ENCODE measurements at places on chromosomes 7 and 10.

- DNase-seq: no peak
Observed at GRCh38 chr7:77258014-77258413, 58.4 kb upstream of the FGL2 start.

DNA sequence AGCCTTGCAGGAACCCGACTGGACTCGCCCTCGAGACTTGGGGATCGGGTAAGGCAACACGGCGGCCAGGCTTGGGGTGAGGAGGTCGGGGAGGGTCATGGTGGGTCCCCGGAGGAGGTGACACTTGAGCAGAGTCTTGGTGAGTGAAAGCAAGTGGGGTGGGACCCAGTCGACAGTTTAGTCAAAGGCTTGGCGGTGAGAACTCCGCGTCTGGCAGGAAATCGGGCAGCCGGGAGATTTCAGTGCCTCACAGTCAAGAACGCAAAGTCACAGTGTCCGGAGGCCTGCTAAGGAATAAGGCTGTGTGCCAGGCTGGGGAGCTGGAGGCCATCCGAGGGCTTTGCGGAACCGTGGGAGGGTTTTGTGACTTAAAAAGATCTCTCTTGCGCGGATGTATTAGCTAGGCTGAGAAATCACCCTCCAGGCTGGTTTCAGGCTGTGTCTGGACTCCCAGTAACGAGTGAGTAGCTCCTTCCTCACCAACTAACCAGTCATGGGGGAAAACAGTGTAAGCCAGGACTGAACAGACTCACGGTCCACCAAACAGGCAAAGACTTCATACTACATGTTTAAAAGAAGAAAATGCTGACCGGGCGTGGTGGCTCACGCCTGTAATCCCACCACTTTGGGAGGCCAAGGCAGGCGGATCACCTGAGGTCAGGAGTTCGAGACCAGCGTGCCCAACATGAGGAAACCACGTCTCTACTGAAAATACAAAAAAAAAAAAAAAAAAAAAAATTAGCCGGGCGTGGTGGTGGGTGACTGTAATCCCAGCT lies 613 bp downstream of the AP5Z1 start:
- DNase-seq: no peak

- DNase-seq: no peak
Observed at GRCh38 chr7:132738254-132738653, 162.0 kb upstream of the PLXNA4 start.

DNA sequence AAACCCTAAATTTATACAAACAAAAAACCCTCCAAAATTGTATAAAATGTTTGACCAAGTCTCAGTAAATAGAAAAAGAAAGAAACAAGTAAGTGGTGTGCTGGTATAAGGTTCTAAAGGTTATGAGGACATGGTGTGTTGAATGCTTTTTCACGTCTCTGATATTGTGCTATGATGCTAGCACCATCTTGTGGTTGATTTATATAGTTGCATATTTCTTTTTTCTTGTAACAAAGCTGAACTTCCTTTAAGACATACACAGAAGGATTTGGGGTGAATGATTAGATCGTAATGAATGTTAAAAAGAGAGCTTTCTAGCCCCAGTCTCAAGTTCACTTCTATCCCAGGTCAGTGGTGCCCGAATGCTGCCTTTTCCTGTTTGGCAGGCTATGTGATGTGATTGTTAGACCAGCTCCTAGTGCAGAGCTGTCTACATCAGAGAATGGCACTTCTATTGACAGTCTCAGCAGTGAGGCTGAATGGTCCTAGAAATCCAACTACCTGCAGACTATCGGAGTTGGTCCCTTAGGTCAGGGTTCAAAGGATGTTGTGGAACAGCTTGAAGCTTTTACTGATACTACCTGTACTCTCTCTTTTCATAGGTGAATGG lies 25.0 kb downstream of the VTI1A start:
- no peak for DNase-seq

DNA sequence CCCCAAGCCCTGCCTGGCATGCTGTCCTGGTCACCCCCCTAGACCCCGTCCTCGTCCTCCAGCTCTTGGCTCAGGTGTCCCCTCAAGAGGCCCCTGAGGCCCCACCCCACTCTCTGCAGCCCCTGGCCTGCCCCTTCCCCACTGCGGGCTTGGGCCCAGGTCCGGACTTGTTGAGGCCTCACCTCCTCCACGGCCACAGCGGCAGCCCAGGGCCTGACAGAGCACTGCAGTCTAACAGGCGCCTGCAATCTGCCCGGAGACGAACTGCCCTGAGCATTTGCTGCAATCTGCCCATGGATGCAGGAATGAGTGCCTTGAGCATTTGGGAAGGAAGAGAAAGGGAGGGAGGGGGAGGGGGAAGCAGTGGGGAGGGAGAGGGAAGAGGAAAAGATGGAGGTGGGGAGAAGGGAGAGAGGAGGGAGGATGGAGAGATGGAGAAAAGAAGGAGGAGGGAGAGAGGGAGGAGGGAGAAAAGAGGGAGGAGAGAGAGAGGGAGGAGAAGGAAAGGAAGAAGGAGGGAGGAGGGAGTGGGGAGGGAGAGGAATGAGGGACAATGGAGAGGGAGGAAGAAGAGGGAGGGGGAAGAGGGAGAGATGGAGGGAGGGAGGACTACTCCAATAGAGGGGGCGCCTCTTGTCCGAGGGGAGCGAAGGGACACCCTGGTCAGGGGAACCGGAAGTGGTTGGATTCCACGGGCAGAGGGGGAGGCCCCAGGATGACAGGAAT lies 73.9 kb downstream of the PDGFA start:
- DNase-seq: no peak

- DNase-seq: no peak
Observed at GRCh38 chr10:55078121-55078520, 277.1 kb upstream of the PCDH15 start.

DNA sequence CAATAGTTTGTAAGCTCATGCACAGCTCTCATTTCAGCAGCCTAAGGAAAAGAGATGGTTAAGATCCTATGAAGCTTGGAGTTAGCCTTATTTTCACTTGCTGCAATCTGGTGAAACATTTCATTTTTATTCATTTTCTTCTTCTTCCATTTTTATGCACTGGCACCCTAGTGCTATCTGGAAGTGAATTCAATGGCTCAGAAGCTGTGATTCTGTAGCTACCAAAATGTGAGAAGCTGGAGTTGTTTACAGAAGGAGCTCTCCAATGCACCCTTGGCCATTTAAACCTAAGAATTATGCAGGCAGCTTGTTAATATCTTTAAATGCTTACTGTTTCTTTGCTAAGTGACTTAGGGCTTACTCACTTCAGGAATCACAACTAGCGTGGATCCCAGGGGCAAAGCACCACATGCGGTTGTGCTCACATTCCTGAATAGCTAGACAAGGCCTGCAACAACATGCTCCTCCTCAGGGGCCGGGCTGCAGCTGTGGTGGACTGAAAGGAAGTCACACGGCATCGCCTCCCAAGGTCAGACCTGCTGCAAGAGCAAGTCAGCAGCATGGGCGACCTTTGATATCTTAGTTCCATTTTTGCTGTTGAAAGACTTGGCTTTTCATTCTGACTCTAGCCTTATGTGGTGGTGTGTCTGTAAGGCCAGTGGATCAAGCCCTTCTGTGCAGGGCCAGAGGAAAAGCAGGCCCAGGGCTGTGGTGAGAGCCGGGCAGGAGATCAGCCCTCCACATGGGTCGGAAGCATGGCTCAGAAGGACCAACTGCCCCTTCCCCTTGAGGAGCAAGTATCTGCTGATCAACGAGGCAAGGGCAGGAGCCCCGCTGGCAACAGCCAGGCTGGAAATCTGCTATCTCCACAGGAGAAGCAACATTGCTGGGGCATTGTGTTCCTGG lies 91.9 kb upstream of the MBL2 start:
- no peak for DNase-seq

- no peak for DNase-seq
Observed at GRCh38 chr10:130954326-130954905, 357.1 kb downstream of the TCERG1L start.

DNA sequence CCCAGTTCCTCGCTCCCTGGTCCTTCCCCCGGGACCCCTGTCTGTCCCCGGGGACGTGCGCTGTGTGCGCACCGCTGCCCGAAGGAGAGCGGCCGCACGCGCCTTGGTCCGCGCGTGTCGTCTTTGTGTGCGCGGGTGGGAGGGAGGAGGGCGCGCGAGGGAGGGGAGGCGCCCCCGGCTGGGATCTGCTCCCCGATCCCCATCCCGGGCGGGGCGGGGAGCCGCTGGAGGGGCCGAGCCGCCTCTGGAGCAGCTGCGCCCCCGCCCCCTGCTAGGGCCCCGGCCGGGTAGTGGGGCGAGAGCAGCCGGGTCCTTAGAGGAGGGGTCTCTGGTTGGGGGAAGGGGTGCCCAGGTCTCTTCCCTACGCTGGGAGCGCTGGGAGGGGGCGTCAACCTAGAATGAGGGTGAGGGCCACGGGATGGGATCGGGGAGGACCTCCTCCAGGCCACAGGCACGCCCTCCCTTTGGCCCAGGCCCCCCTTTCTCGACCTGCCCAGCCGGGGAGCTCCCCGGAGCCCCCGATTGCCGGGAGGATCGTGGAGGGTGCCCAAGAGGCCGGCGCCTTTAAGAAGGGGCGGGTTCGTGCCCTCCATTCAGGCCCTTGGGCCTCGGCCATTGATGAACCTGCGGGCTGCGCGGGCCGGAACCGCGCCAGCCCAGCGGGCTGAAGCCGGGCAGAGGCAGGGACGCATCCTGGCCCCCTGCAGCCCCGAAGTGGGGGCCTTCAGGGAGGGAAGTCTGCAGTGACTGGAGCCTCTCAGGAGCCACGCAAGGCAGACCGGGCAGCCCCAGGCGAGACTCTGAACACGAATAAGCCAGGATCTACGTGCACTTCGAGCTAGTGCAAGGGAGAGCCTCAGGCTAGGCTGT lies 678 bp downstream of the SH2B2 start:
- DNase-seq: no peak

DNA sequence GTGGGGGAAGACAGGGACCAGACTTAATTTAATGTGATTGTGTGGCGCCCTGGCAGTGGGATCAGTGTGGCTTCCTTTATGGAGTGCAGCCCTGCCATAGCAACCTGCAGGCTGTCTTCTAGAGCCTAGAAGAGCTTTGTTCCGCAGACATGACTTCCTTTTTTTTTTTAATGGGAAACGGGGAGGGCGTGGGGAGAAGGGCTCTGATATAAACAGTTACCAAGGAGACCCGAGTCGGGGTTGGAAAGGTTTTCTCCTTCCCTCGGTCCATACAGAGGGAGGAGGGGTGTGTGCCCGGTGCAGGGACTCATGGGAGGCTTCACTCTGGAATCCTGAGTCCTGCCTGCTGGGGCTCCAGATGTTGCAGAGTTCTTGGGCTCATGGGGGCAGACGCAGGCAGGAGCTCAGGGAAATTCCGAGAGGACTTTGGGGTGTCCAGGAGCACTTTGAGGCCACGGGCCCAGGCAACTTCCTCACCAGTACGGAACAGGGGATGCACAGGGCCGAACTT lies 26.9 kb downstream of the TMEM120A start:
- no peak for DNase-seq

GRCh38 chr7:66099232-66099550 lies 15.5 kb upstream of the CRCP start:
- no peak for DNase-seq

- DNase-seq: no peak
Observed at GRCh38 chr10:115915429-115915828, 357.6 kb downstream of the GFRA1 start.

- no peak for DNase-seq
Observed at GRCh38 chr7:103964269-103964668, 25.2 kb downstream of the RELN start.

DNA sequence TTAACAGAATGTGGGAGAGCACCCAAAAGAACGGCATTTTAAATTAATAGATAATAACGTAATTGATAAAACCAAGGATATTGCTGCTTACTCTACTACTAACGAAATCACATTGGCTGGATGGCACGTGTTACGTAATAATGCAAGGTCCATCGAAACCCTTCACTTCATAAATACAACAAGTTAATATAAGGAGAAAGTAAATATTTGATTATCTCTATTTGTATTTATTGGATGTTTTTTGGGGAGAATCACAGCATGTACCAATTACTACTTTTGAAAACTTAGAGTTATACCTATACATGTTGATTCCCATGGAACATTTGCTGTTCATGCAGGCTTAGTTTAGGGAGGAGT lies 1.6 kb downstream of the PRKG1 start:
- DNase-seq: no peak

- no peak for DNase-seq
Observed at GRCh38 chr7:156094350-156095146, 282.3 kb upstream of the SHH start.

DNA sequence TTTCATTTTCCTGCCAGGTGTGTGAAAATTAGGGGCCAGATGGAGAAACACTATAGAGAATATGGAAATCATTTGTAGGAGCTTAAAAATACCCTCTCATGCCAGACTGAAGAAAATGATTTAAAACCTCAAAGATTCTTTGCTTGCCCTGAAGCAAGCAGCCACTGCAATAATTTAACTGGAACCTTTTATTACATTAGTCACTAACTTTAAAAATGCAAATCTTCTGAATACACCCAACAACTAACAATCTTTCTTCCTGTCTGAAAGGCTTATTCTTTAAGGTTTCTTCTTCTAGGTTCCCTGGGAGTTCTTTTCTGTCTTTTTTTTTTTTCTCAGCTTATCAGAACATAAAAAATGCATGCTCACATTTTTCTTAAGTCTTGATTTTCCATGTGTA lies 238.5 kb upstream of the KMT2E start:
- DNase-seq: no peak

Measured in stimulated activated CD4-positive, alpha-beta T cell treated with anti-CD3 and anti-CD28 coated beads, Interleukin-2, amount 100 ng/mL, for 48 hours (primary cell).